ENCODE measurements at places on chromosomes 6 and 20.
A peak's percentile ranks its signal among the peaks of the same experiment; 100 is the strongest.

GRCh38 chr6:55566036-55566710 lies 12.8 kb downstream of the HMGCLL1 start:
- DNase-seq = no peak

DNA sequence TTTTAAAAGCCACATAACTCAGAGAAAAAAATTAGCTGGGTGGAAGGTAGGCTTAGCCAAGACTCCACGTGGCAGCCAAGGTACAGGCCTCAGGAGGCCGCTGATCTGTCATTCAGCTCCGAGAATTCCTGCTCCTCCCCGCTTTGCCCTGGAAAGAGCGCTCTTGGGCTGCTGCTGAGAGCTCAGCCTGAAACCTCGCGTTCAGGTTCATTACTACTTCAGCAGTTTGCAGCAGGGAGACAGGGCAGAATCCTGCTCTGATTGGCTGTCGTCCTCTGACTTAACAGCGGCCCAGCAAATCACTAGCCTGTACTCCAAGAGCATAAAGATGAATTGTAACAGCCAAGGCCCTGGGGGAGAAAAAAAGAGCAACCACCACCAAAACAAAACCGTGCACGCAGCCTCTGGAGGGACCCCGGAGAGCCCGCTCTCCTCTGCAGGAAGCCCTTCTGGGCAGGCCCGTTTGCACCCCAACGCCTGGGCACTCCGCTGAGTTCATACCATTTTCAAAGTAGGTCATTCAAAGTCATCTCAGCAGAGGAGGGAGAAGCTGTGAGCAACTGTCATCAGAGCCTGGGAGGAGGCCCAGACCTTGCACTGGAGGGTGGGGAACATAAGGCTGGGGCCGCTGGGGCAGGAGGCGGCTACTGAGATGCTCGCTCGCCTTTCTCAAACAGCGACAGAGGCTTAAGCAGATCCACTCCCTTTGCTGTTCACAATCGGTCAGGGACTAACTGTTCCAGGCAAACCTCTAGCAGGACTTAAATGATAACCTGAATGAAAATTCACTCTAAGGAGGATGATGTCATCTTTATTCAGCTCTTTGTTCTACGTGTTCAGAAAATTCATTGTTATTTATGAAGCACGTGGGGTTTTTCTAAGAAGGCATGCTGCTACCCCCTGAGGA lies 42.3 kb upstream of the ATXN1 start:
- DNase-seq = peak; percentile 18

DNA sequence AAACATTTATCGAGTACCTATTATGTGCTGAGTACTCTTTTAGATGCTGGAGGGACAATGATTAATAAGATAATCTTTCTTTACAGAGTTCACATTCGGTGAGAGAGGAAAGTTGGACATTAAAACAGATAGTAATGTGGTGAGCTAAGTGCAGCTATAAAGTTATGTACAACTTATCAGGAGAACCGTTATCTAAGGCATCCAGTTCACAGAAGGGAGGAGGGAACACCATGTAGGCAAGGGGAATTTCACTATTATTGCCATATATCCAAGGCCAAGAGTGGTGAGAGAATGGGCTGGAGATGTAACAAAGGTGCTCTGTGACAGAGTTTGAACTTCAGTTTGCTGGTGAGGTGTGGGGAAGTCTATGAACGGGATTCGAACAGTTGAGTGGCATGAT lies 105.8 kb downstream of the CARMIL1 start:
- DNase-seq = no peak

DNA sequence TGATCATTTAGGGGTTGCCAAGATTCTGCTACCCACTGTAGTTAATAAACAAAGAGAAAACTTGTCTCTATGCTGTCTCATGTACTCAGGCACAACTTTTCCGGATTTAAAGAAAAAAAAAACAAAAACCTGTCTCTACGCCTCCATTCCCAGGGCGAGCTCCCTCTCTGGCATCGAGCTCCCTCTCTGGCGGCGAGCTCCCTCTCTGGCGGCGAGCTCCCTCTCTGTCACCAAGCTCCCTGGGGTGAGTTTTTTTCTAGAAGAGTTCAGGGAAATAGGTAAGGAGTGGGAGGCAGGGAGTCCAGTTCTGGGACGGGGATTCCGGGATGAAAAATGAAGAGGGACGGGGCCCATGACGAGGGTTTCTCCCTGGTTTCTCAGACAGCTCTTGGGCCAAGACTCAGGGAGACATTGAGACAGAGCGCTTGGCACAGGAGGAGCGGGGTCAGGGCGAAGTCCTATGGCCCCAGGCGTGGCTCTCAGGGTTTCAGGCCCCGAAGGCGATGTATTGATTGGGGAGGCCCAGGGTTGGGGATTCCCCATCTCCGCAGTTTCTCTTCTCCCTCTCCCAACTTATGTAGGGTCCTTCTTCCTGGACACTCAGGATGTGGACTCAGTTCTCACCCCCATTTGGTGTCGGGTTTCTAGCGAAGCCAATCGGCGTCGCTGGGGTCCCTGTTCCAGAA lies 16.5 kb upstream of the HLA-A start:
- DNase-seq = no peak

- no peak for DNase-seq
Measured at GRCh38 chr6:20877008-20877937, 343.0 kb downstream of the CDKAL1 start.

DNA sequence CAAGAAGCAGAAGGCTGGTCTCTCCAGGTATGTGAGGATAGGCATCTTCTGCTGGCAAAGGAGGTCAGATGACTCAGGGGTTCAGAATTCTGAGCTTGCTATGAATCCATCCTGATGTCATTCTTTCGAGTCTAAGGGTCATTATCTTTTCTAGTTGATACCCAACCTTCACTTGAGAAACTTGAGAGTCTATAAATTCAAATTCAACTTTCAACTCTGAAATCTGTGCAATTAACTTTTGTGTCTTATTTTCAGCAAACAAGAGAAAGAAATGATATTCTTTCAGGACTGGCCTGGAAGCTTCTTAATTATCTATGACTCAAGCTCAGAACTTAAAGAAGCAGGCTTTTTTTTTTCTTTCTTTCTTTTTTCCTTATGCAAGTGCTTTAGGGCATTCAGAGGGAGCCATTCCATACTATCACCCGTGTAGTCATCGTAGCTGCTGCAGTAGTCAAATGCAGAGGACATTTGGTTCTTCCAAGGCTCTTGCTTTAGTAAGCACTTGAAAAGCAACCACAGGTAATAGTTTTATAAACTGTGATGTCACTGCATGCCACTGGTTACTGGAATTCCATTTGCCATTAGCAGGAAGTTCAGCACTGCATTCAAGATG lies 93.0 kb downstream of the ADTRP start:
- DNase-seq = no peak

DNA sequence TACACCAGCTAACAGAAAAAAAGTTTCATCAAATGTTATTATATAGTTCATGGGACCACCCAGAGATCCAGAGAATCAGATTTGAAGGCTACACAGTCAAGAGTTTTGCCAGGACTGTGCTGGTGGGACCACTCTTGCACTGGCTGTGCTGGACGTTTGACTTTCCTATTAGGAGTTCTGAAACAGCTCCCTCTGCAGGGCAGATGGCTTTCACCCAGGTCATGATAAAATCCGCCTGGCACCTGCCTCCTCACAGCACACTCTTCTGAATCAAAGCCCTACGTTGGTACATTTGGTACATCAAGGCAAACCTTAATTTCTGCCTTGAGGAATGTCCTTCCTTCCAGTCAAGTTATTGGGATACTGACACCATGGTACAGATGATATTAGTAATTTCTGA lies 302.1 kb downstream of the ZNF217 start:
- DNase-seq = peak; percentile 43

DNA sequence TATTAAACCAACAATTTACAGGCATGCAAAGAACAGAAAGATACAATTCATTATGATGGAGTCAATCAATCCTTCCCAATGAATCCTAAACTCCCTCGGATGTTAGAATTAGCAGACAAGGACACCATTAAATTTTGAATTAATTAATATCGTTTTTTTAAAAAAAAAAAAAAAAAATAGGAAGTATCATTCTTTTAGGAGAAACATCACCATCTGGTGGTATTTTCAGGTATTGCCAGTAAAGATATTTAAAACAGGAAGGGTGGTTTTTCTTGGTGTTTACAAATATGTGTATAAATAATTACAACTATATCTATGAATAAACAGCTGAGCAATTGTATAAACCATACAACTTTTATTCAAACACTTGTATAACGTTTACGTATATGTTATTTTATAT lies 564.4 kb downstream of the HAO1 start:
- no peak for DNase-seq

- no peak for DNase-seq
Measured at GRCh38 chr6:68008445-68008844, 626.6 kb upstream of the ADGRB3 start.

DNA sequence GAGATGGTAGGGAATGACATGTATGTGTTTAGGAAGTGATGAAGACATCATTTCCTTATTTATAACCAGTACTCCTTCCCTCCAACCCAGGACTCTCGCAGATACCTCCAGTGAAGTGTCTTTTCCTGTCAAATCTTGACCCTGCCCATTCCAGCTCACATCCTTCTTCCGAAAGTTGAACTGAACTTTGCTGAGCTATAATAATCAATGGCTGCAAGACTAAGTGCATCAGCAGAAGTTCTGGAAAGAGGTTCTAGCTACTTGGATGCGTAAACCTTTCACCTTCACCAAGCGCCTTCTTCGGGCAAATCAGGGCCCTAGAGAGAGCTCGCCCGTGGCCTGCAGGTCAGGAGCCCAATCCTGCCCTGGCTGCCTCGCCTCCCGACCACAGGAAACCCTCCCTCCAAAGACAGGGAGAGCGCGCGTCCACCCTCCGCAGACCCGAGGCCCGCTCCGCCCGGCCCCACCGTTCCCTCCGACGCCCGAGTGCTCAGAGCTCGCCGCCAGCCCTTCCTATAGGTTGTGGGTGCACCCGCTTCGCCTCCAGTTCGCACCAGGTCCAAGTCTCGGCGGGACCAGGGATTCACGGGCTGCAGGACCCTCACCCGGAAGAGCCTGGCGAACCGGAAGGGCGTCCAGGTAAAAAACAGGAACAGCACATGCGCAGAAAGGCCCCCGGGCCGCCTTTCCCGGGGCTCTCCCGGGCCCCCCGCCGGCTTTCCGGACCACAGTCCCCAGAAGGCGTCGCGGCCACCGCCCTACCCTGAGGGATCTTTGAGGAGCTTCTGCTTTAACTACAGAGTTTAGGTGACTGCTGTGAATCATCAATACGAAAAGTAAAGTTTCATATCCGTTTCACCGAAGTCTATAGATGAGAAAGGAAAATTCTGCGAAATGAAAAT lies at the start of gene ZNF334:
ZNF334 (minus strand) TSS at position 617 of the 902 bp plus-strand sequence. CDS start 1,457 bp downstream, outside the sequence.
- peak; percentile 63 for DNase-seq
